ENCODE measurements at places on chromosomes 11 and 22.

- DNase-seq, result no peak
Measured at GRCh38 chr11:89176938-89177337, 737 bp upstream of the TYR start.

DNA sequence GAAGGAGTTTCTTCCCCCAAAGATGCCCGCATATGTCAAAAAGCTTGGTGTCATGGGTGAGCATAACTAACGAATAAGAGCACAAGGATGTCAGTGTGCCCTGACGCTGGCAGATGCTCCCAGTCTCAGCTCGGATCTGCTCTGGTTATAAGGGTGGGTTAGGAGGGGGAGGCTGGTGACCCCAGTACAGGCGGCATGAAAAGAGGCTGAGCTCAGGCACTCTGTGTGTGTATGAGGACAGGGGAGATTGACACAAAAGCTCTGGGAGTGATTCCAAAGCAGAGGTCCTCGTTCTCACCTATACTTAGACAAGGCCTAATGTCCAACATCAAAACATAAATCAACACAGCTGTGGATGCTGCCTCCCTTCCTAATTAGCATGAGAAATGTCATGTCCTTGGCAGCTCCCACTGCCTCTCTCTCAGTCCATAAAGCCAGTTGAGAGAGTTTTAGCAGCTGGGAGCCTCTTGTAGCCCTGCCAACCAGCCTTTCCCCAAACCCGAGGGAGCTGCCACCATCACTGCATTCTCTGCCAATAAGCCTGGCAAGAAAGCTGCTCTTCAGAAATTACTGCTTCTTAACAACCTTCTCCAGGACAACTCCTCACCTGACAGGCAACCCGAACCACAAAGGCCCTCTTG lies 59.8 kb downstream of the SC5D start:
- DNase-seq, result no peak

DNA sequence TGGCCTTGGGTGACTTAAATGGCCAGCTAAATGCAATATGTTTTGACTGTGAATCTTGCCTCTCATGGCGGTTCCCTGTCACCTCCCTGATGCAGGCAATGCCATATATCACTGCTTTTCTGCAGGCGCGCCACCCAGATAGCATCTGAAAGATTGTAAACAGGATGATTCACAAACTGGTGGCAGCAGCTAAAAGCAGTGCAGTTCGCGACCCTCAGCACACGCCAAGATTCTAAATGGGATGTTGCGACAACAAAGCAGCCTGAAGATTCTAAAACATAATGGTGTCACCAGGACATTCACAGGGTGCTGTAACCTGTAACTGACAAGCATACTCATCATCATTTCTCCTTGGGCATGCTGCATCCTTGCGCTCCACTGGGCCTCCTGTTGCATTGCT lies 440.4 kb upstream of the CADM1 start:
- no peak for DNase-seq

GRCh38 chr22:42134100-42135020 lies 3.8 kb upstream of the CYP2D6 start:
- DNase-seq, result no peak

DNA sequence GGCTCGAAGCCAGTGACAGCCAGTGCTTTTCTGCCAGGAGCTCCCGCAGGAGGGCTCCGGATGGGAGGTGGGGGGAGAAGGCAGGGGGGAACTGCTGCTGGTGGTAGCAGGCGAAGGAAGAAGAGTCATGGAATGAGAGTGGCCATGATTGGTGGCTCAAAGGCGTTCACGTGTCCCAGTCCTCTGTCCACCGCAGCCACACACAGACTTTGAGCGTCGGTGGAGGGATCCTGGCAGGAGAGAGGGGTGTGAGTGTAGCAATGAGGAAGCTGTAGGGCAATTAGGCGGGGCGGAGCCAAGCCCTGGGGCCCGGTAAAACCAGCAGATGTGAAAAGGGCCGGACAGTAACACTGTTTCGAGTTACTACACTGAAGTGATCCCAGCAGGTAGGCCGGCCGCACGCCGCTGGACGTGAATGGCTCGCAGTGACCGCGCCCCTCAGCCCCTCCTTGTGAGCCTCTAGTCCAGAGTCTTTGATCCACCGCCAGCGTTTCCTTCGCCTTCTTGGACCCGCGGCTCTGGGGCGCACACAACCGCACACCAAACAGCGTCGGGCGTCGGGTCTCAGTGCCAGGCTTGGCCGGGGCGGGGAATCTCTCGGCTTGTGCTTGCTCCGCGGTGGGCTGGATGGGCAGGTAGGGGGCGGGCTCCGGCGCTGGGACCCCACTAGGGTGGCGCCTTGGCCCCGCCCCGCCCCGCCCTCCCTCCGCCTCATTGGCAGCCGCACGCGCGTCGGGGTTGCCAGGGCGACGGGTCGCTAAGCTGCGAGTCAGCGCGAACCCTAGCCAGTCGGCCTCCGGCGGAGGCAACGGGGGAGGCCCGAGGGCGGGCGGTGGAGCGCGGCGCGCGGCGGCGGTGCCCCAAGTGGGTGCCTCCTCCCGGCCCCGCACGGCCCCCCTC lies at the start of gene LRRC10B:
Gene LRRC10B (plus strand): TSS at position 788 of the 900 bp plus-strand sequence. CDS start 250 bp downstream, outside the sequence.
- DNase-seq, result peak; percentile 42

DNA sequence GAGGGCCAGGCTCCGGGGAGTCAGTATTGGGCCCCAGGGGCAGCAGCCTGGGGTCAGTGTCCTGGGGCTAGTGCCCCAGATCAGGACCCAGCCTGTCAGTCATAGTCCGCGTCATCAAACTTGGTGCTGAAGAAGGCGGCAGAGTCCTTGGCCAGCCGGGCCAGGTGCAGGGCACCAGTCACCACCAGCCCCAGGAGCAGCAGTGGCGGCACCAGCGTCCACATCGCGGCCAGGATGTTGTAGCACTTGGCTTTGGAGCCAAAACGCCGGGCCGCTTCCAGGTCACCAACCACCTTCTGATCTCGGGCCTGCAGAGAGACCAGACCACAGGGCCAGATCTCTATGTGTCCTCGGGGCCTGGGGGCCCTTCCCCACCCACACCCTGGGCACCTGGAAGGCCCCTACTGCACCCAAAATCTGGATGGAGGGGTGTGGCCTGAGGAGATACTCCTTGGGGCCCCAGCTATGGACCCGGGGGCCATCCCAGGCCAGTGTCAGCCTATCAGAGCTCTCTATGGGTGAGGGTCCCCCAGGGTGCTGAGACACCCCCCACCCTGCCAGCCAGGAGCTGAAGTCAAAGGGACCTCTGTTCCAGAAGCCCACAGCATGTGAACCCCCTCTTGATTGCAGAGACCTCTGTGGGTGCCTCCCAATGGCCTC lies 790 bp downstream of the IFITM5 start:
- no peak for DNase-seq

- no peak for DNase-seq
Measured at GRCh38 chr11:130145975-130146776, 13.4 kb upstream of the ST14 start.

Measured in stimulated activated CD4-positive, alpha-beta T cell treated with anti-CD3 and anti-CD28 coated beads, Interleukin-15, amount 100 ng/mL, for 48 hours (primary cell).